Sigmoid colon (tissue), 7 donors: ENCODE measurements at places on chromosomes 7 and 10.

- DNase-seq, result no peak
Measured at GRCh38 chr7:128454808-128455542, 703 bp upstream of the HILPDA start.

- DNase-seq, result no peak
Measured at GRCh38 chr7:90723866-90724265, 127.7 kb downstream of the CDK14 start.

DNA sequence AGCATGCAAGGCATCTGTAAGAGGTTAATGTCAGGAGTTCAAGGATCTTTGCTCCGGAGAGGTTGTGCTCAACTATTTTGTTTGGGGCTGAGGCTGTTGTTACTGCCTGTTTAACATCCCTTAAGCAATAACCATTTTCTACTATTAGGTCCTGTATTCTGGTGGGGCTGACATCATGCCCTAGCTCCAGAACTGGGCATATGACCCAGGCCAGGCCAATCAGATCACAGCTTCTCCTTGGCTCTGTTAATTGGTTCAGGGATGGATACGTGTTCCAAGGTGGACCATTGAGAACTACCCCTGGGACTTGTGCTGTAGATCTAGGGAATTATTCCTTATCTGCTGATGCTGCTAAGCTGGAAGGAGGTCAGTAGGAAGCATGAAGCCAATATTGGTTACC is 67.0 kb downstream of the SYPL1 start:
- no peak for DNase-seq

DNA sequence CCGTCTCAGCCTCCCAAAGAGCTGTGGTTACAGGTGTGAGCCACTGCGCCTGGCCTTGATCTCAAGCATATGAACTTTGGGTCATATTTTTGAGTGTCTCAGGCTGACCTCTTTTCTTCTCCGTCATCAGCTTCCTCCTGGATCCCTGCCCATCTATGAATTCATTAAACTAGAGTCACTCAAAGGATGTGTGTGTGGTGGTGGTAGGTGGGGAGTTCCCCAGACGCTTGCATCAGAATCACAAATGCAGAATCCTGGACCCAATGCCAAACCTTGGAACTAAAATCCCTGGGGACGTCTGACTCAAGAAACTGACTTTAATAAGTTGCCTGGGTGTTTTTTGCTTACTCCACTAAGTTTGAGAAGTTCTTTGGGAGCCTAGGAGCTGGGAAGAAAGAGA is 6.7 kb upstream of the CREB5 start:
- peak; percentile 85 for DNase-seq

DNA sequence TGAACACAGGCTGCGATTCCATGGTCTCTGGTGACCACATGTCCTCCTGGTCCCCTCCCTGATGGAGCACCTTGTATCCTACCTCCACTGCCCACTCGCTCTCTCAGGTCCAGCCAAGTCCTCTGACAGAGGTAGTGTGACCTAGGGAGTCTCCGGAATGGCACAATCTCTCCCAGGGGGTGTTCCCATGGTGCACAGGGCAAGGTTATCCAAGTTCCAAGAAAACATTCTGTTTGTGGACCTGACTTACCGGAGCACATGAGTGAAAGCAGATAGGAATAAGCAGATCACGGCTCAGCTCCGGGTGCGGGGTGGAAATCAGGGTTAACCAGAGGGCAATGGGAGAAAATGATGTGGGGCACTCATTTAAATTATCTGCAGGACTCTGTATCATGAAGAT is 45.8 kb upstream of the INSIG1 start:
- no peak for DNase-seq

- no peak for DNase-seq
Measured at GRCh38 chr7:133275446-133276095, 22.7 kb downstream of the EXOC4 start.

DNA sequence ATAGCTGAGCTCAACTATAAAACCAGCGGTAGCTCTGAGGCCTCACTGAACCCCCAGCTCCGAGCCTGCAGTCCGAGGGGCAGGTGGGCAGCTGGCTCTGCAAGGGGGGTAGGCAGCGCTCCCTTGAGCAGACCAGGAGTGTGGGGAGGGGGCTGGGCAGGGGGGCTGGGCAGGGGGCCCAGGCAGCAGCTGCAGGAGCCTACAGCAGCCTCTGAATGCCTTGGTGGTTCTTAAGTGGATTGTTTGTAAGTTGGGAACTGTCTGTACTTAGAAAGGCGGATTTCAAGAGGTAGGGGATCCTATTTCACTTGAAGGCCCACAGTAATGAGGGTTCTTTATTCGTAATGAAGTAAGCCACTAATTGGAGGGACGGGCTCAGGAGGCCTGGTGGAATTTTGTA is 72.3 kb downstream of the ICA1 start:
- no peak for DNase-seq

- DNase-seq, result no peak
Measured at GRCh38 chr10:43943119-43943817, 294.6 kb upstream of the ZNF32 start.

DNA sequence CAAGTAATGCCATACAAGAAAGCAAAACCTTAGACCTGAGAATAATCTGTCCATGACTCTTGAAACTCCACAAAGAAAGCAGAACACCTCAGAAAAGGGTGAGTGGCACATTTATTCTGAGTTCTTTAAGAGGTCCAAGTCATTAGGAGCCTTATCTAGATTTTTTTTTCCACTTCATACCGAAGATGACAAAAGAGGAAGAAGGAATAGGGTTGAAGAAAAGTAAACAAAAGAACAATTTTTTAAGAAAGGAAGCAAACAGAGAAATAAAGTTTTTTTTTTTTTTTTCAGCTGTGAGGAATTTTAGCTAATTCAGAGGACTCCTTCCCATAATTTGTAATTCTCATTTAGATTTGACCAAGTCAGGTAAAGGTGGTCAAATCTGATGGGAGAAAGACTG is 13.1 kb upstream of the MTPN start:
- DNase-seq, result no peak

- DNase-seq, result no peak
Measured at GRCh38 chr7:80721883-80722615, 83.6 kb downstream of the CD36 start.

DNA sequence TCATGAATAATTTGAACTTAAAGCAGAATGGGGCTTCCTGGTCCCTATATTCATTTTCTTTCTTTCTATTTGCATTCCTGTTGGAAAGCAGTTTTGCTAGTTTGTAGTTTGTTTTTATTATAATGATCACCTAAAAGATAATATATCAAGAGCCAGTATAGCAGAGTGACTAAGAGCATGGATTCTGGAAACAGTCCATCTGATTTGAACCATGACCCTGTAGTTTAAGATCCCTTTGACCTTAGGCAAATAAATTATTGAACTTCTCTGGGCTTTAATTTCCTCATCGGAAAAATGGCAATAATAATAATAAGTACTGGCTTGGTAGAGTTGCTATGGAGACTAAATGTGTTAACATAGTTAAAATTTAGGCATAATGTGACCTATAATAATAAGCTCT is 76.1 kb downstream of the DGKB start:
- no peak for DNase-seq

DNA sequence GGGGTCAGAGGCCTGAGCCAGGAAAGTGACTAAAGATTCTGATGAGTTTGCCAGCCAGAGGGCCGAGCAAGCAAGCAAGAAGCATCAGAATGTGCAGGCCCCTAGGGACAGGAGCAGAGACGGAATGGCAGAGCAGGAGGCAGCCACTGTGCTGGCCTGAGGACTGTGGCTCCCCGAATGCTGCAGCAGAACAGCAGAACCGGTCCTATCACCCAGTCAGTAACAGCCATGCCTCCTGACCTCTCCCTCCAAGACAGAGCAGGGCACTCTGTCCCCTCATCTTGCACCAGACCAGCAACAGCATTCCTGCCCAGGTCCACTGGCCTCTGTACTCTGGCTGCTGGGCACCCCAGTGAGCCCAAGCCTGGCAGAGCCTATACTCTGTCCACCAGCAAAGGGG is 85.9 kb downstream of the ARHGAP22 start:
- DNase-seq, result no peak

GRCh38 chr7:33771422-33771821 is 133.9 kb upstream of the BMPER start:
- no peak for DNase-seq

GRCh38 chr7:8215648-8216333 is 46.2 kb downstream of the ICA1 start:
- no peak for DNase-seq

DNA sequence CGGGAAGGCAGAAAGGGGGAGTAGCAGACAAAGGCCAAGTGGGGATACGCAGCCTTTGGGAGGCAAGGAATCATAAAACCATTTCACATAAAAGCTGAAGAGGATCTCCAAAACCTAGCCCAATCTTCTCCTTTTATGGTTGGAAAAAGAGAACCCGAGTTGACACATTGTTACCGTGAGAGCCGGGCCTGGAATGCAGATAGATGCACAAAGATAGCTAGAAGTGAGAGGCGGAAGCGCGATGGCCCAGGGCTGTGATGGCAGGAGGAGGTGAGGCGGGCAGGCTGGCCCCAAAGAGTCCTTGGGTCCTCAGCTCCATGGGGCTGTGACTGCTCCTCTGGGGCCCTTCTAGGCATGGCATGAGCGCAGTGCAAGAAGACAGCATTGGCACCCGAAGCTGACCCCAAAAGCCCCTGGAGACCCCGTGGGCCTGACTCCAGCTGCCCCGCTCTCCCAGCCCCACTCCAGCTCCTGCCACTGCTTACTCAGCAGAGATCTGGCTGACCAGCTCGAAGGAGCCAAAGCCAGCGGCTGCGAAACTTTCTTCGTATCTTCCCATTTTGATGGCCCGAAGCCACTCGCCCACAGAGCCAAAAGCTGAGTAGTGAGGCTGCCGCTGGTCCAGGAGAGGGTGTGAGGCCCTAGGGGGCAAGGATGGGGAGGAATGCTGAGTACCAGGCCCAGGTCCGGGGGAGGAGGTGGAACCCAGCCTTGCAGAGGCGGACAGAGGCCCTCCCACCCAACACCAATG is 22.5 kb downstream of the EPHB4 start:
- no peak for DNase-seq

DNA sequence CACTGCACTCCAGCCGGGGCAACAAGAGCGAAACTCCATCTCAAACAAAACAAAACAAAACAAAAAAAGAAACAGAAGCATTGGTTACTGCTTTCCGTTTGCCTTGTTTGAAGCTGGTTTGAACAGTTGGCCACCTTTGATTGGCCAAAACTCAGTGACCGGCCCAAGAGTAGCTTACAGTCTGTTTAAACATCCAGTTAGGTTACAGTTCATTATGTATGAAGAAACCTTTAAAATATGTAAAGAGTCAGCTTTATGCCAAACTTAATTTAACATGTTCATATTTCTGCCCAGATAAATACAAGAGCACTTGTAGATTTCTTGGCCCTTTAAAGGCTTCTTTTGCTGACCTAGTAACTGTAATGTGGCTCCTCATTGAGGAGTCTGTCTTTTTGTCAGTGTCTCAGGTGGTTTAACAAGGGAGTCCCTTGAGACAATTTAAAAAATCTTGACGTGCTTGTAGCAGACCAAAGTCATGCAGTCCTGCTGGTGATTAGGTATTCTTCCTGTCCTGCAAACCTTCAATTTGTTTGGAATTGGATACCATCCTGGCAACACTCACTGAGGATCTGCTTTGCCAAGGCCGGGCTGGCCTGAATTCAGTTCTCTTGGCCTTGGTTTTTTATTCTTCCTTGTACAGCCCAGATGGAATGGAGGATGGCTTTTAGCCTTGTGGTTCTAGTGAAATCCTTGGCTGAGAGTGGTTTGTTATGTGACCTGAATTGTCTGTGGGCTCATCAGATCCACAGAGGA is 128.9 kb downstream of the PLXDC2 start:
- DNase-seq, result no peak

- no peak for DNase-seq
Measured at GRCh38 chr7:116180302-116180701, 30.0 kb upstream of the TES start.

GRCh38 chr10:3435671-3436070 is 263.1 kb upstream of the PITRM1 start:
- no peak for DNase-seq

- DNase-seq, result no peak
Measured at GRCh38 chr7:80631421-80631820, 7.0 kb upstream of the CD36 start.

- DNase-seq, result no peak
Measured at GRCh38 chr7:151978616-151979015, 22.4 kb downstream of the GALNTL5 start.

DNA sequence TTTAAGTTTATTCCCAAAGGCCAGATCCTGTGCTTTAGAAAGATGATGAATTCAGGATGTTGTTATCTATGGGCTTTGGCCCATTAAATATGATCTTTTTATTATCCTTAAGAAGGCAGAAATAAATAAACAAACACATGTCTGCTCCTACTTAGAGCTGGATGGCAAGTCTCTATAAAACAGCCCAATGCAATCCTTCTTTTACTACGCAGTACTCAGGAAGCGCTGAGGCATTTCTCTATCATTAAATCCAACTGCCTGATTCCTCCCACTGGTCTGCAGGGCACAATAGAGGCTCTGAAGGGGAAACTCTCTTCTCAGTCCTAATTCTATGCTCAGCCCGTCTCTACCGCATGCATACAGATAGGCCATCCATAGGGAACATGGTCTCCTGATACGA is 144.5 kb upstream of the TMEM72 start:
- DNase-seq, result no peak

- no peak for DNase-seq
Measured at GRCh38 chr7:102830197-102830596, 81.4 kb downstream of the FAM185A start.

- DNase-seq, result no peak
Measured at GRCh38 chr7:128841921-128842673, 11.9 kb downstream of the FLNC start.

DNA sequence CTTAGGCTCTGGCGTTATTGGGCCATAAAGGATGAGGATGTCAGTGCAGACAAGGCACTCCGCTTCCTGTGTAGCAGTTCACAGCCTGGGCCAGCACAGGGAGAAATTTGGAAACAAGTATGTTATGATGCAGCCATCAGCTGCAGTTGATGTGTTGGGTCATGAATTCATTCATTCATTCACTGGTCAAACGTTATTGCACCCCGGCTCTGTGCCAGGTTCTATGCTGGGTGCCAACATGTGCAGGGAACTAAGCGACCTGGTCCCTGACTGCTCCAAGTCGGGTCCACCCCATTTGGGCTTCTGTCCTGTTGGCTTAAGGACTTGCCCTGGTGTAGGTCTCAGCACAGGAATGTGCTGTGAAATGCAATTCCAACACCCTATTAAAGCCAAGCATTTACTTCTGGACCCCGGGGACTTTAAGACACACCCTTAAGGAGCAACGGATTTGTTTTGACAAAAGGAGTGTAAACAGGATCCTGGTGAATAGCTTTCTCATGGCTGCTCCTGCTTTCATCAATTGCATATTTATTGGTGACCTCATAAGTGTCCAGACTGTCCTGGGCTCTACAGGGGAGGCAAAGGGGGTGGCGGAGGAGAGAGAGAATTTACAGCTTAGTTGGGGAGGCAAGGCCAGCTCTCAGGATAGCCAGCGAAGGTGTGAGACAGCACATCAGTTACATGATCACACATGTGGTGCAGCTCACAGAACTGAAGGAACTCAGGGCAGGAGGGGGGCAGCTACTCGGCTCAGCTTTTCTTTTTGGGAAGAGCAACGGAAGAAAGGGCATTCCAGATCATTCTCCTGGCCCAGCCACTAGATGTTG is 158.6 kb downstream of the GRK5 start:
- peak; percentile 79 for DNase-seq
